Epithelial cell of esophagus (primary cell): ENCODE measurements at places on chromosomes 16 and 17.

DNA sequence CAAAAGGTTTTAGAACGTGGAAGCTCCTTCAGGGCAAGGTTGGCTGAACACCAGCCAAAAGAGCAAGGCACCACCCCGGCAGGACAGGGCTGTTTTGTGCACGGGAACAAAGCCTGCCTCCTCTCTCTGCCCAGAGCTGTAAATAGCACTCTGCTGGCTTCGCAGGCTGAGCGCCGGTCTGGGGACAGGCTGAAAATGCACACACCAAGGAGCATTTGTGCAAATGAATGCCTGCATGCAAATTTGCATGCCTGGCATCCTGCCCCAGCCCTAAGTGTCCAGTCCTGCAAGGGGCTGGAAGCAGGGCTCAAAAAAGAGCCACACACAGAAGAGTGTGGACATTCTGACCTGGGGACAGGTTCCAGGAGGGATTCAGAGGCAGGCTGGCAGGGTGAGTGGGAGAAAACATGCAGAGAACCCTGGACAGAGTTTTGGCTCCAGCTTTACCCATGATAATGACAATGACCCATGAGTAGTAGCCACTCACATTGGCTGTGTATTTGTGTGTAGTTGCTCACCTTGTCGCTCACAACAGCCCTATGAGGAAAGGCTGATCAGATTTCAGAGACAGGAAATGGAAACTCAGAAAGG, 11.7 kb downstream of the ABAT start:
- peak; percentile 32 for DNase-seq

DNA sequence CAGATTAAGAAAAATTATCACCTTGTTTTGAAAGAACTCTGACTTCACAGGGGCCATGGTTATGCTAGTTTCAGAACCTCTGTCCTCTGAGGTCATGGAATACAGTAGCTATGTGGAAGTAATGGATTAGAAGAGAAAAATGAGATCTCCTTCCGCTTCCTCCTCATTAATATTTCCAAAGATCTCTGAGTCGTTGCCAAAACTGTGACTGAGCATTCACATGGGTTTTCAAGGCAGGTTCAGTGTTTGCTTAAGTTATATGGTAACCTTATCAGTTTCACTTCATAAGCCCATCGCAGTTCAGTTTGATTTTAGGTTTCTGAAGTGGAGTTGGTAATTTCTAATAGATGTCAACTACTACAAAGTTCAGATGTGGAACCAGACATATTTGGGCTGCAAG, 321.2 kb upstream of the SOX9 start:
- DNase-seq, result no peak

DNA sequence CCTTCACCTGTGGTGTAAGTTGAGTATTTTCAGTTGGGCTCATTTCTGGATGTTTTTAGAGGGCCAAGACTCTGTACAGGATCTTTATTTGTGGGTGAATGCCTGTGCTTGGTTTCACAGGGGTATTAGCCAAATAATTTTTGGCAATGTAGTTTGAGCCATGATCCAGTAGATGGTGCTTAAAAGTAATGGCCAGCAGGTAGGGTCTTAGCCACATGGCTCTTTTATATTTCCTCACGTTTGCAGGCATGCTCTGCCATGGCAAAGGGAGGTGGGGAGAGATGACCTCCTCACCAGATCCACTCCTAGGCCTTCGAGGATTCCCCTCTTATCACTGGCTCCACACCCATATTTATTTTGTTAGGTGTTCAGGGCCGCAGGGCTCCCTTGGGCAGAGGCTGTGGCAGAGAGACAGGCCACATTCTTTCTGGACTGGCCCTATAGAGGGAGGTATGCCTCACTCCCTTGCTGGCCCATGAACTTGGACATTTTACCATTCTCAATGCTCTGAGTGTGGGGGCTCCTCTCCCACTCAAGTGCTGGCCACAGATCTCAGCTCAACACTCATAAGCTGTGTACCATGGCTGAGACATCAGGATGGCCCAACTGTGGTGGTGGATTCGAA, 417.1 kb downstream of the XYLT1 start:
- DNase-seq, result no peak

DNA sequence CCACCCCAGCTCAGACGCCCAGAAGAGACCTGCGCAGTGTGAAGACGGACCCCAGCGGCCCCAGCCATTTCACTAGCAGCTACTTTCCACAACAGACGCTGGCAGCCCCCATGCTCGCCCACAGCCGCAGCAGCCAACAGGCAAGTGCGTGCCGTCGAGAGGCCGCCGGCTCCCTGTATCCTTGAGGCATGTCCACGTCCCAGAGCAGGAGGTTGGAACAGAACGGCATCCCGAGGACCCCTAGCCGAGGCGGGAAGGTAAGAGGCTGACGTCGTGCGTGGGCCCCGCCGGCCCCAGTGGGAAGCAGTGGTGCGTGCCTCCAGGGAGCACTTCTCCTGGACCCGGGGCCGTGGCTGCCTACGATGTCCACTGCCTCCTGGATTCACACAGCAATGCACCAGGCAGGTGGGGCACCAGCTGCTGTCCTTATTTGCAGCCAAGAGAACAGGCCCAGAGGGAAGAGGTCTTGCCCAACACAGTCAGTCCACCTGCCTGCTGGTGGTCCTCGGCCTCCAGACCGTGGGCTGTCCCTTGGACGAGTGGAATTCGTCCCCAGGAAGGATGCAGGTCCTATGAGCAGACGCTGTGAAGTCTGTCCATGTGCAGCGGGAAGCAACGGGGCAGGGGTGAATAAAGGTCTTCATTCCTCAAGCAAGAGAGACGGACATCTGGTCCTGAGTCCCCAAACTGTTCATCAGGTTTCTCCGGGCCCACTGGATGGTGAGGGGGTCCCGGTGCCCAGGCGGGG, 38.5 kb downstream of the SLC7A5 start:
- DNase-seq, result no peak

GRCh38 chr17:65434251-65434650, 127.2 kb downstream of the AXIN2 start:
- DNase-seq, result no peak

DNA sequence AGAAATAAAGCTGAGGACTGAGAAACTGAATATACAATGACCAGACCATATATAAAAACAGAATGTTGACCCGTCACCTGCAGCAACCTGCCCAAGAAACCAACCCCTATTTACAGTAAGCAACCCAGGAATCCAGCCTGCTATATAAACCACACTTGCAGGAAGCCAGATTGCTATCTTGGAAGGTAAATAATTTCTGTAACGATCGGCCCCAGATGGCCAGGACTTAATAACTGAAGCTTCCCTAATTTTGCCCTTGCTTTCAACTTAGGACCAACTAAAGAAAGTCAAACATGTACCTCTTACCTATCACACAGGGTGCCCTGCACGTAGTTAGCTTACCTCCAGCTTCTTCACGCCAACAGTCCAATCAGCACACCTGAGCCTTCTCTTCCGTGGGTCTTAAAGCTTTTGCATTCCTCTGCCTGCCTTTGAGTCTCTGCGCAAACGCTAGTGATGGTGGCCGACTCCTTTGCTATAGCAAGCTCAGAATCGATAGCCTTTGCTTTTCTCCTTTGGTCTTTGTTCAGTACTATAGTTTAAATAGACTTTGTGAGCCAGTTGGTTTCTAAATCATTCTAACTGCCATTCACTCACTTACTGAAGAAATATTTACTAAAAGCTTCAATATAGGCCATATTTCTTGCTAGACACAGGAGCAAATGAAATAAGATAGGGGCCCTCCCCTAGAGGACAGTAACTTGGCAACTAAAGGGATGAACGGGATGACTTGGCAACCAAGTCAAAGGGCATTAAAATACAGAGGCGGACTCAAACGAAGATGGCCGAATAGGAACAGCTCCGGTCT, 31.3 kb downstream of the MPHOSPH6 start:
- no peak for DNase-seq

DNA sequence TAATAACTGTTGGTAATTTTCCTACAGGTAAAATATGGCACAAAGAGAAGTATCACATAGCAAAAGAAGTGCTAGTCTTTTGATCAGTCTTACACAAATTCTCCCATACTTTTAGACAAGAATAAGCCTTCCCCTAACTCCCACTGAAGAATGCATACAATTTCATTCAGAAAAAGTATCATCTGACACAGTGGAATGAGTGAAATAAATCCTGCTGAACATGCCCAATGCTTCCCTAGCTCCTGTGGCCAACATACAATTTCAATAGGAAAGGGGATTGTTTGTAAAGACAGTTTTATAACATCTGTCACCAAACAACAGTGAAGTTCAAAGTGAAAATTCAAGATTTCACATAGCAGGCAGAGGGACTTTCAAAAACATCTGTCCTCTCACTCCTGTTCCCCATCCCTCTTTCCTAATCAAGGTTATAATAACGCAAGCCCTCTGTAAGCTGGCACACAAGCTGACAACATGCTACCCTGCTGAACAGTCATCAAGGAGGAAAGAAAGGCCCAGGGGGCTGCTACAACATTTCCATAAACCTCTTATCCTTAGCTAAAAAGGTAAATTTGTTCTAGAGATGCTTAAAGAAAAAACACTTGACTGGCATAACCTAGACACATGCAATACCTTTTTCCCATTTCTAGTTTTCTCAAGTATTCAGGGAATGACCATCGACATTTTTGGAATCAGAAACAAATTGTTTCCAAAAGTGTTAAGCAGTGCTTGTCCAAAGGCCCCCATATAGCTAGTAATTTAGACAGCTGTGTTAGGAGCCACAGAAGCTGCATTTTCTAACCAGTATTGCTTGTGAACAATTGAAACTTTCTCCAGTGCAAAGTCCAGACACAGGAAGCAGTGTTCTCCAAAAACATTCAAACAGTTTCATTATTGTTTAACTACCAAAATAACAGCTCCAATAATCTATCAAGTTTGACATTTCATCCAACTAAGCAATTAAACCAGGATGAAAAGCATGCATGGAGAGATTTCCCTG, 11.5 kb upstream of the RFFL start:
- no peak for DNase-seq

DNA sequence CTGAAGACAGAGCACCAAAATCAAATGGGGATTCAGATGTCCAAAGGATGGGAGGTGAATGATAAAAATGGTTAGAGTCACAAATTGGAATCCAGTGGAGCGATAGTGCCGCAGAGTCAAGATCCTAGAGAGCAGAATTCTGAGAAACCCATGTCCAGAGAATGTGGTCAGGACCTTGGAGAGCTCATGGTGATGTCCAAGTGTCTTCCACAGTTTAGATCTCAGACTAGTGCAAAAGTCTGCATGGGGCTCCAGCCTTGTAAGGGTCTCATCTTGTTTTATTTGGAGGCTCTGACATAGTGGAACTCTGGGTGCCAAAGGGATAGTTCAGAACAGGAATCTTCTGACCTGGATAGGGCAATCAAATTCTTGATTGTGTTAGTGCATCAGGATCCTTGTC, 245.9 kb upstream of the HSBP1 start:
- DNase-seq, result peak; percentile 35

DNA sequence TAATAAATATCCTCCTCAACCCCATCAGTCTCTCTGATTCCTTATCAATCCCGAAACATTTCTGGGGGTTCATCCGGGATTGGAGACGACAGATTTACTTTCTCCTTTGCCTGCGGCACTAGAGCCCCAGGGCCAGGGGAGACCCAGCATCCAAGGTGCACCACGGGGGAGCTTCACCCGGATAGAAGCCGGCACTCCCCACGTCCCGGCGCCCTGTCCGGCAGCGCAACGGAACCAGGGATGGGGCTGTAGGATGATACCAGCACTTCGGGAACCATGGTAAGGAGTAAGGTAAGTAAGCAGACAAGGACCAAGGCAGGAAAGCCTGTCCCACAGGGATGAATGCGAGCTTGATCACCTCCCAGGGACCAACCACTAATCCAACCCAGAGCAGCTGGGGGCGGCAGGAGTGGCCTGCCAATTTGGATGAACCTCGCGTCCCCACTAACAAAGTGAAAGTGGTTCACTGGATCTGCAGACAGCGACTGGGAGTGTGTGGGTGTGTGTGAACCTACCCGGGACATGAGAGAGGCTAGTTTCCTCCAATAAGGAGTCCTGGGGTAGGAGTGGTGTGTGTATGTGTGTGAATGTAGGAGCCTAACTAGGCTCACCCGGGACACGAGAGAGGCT, 11.9 kb downstream of the POLR3K start:
- DNase-seq, result no peak

DNA sequence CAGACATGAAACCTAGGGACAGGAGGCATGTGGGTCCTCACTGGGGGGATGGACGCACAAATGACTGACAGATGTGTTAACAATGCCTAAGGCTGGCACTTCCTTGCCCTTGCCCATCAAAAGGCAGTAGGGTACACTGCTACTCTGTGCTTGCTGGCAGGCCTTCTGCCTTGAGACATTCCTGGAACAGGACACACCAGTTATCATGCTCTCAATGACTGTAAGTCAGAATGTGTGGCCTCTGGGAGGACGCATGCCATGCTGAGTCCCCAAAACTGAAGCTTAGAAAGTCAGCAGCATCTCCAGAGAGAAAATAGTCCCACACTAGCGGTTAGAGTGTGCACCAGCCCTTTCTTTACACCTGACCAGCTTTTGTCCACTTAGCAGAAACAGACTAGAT, 16.1 kb upstream of the SREBF1 start:
- DNase-seq, result no peak

GRCh38 chr17:49766918-49767530, 3.1 kb upstream of the FAM117A start:
- DNase-seq, result no peak

- DNase-seq, result peak; percentile 87
These were observed 173.7 kb upstream of the HS3ST3A1 start for GRCh38 chr17:13775450-13775849.

- DNase-seq, result peak; percentile 94
These were observed 4.5 kb downstream of the ABCC3 start for GRCh38 chr17:50638966-50639713.

- DNase-seq, result no peak
These were observed 425.1 kb downstream of the SLC39A11 start for GRCh38 chr17:72667096-72668063.

DNA sequence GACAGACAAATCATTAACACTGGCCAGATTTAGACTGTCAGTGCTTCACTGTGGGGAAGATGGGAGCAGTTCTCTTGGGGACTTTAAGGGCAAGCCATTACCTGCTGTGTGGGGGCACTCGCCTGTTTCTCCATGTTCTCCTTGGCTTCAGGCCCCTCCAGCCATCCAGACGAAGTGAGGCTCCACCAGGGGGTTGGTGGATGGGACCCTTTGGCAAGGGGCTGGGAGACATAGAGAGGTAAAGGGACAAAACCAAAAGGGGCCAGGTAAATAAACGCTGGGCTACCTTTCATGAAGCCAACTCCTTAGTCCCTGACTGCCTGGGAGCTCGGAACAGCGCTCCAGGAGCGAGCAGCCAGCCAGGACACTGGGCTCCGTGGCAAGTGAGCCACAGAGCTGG, 14.0 kb downstream of the TBX4 start:
- no peak for DNase-seq

DNA sequence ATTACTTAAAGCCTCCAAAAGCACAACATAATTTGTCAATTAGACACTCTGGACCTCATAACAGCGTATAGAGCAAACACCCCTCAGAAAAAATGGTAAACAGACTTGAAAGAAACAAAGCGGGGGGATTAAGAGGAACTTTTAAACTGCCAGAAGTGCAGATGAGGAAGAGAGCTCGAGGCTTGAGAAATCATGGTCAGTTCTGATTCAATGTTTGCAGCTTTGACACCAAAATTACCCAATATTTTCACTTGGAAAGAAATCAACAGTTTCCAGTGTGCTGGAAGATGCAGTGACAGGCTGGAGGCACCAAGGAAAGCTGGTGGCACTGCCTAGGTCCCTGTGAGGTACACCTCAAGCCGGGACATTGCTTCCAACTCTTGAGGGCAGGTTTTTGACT, 180.9 kb upstream of the TOX3 start:
- no peak for DNase-seq

GRCh38 chr17:14744761-14745473, 444.0 kb downstream of the HS3ST3B1 start:
- DNase-seq, result peak; percentile 83
